ENCODE measurements at places on chromosomes 2 and 18.

DNA sequence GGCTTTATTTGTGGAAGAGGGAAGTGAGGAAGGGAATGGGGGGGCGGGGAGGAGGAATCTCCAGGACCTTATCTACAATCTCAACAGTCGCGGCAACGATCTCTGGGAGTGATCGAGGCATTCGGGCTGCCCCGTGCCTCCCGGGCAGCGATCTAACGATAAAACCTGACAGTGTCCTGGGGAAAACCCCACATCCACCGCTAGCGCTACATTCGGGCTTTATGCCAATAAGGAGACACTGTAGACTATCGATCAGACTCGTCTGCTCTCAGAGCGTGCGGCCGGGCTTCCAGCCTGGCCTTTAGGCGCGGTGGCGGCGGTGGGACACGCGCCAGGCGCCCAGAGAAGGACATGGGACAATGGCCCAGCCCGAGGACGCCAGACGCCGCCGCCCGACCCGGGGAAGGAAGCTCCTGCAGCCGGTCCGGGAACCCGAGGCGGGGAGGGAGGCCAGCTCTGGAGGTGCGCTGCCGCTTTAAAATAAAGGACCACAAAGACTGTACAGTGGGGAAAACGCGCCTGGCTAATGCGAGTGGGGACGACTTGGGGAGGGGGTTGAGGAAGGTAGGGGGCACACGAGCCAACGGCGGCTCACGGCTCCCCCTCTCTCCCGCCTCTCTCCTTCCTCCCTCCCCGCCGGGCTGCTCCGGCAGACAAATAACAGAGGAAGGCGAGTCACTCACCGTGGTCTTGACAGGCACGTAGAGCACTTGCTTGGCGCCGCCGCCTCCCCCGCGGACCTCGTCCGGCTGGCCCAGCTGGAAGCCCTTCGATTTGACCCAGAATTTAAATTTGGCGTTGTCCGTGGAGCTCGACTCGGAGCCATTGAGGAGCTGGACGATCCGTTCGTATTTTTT, 2.2 kb downstream of the NOL4 start:
- no peak for DNase-seq

GRCh38 chr2:200596774-200597570, 11.2 kb downstream of the AOX1 start:
- DNase-seq, result no peak

- no peak for DNase-seq
Observed at GRCh38 chr2:186306754-186307153, 179.3 kb upstream of the ZC3H15 start.

- DNase-seq, result no peak
Observed at GRCh38 chr2:120840795-120841487, 105.3 kb downstream of the GLI2 start.

GRCh38 chr18:23033056-23033455, 99.9 kb downstream of the RBBP8 start:
- DNase-seq, result no peak

DNA sequence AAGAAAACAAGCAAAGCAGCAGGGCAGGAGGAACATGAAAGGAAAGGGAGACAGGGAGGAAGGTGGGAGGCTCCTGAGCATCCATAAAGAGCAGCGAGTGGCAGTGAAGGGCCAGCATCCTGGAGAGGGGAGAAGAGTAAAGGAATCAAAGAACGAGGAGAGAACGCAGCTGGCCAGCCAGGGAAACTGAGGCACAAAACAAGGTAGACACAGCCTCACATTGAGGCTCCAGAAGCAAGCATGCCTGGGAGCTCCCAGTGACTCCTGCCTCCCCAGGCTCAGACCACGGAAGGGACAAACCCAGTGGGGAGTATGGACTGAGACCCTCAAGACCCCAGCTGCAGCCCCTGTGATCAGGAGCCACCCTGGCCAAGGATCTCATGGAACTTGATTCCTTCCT, 14.0 kb upstream of the TNS1 start:
- no peak for DNase-seq

DNA sequence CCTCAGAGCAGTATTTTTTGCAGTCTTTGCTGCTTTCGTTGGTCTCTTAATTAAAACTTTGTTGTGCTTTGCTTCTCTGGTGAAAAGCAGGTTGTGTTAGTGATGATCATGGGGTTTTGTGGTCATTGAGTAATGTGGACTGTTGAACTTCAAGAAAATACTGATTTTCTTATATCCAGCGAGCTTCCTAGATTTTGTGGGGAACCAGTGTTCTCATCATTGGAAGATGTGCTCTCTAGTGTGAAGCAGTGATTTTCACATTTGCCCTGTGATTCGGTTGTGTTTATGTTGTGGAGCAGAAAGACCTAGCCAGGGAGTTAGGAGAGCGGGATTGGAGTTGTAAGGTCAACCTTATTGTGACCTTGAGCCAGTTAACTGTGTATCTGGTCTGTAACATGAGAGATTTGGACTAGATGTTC, 12.4 kb downstream of the ASAP2 start:
- no peak for DNase-seq

- DNase-seq, result peak; percentile 30
Observed at GRCh38 chr2:195533771-195534642, 123.0 kb upstream of the SLC39A10 start.

- no peak for DNase-seq
Observed at GRCh38 chr2:201831469-201831868, 25.1 kb downstream of the CDK15 start.

GRCh38 chr18:39274535-39274934, 1708.9 kb upstream of the CELF4 start:
- DNase-seq, result no peak
